Suprapubic skin (tissue), 4 donors: ENCODE measurements at places on chromosomes 1 and 21.

GRCh38 chr1:215844266-215844665 is 277.2 kb downstream of the KCTD3 start:
- H3K4me1 ChIP-seq = no peaks in the 10 kb centered on the region
- DNase-seq = no peak
- no peak overlapping the region for H3K4me3 ChIP-seq
- no peaks in the 10 kb centered on the region for H3K27me3 ChIP-seq
- H3K27ac ChIP-seq = no peak overlapping the region

DNA sequence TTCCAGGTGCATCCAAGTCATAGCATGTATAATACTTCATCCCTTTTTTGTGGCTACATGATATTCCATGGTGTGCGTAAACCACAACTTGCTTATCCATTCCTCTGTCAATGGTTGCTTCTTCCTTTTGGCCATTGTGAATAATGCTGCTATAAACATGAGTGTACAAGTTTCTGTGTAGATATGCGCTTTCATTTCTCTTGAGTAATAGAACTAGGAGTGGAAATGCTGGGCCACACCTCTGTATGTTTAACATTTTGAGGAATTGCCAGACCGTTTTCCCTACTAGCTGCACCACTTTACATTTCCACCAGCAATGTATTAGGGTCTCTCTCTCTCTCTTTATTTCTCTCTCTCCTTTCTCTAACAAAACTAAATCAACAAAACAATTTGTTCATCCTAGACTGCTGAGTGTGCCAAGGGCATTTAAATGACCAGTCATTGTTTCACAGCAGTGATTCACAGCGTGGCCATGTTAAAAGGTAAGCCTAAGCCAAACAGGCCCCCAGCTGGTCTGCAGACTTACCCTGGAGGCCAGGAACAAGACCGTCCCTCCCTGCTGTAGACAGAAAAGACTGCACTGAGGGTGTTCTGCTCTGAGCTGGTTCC is 53.2 kb upstream of the LYST start:
- H3K4me1 ChIP-seq = peaks cover 70% of the 10 kb centered on the region
- H3K27me3 ChIP-seq = no peaks in the 10 kb centered on the region
- H3K4me3 ChIP-seq = no peak overlapping the region
- no peaks in the 10 kb centered on the region for H3K36me3 ChIP-seq

- H3K4me1 ChIP-seq = peaks cover 13% of the 10 kb centered on the region
- no peak overlapping the region for H3K4me3 ChIP-seq
- H3K27me3 ChIP-seq = peaks cover 7% of the 10 kb centered on the region
- H3K27ac ChIP-seq = no peak overlapping the region
These were observed 74.1 kb downstream of the SERINC2 start for GRCh38 chr1:31487143-31487542.

- H3K27ac ChIP-seq = no peak overlapping the region
- DNase-seq = no peak
- peaks cover 33% of the 10 kb centered on the region for H3K36me3 ChIP-seq
- no peak overlapping the region for H3K4me3 ChIP-seq
- no peaks in the 10 kb centered on the region for H3K27me3 ChIP-seq
- H3K4me1 ChIP-seq = no peaks in the 10 kb centered on the region
These were observed 24.8 kb upstream of the ANGPTL3 start for GRCh38 chr1:62572476-62572875.

DNA sequence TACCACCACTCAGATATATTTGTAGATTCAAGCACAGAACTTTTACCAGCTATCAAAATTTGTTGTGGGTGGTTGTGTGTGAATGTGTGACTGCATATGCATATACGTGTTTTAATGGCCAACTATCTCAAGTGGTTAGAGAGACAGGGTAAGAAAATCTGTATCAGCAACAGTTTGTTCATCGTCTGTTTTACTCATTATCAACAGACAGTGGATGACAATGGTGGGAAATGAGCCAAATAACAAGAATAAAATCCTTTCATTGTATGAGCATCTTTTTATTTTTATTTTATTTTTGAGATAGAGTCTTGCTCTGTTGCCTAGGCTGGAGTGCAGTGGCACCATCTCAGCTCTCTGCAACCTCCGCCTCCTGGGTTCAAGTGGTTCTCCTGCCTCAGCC is 22.7 kb upstream of the DYNLT5 start:
- DNase-seq = no peak
- no peak overlapping the region for H3K4me3 ChIP-seq

- peaks cover 21% of the 10 kb centered on the region for H3K4me1 ChIP-seq
- H3K36me3 ChIP-seq = peaks cover 53% of the 10 kb centered on the region
- H3K27me3 ChIP-seq = no peaks in the 10 kb centered on the region
- no peak overlapping the region for H3K4me3 ChIP-seq
These were observed 5.1 kb downstream of the USP16 start for GRCh38 chr21:29029524-29029923.

DNA sequence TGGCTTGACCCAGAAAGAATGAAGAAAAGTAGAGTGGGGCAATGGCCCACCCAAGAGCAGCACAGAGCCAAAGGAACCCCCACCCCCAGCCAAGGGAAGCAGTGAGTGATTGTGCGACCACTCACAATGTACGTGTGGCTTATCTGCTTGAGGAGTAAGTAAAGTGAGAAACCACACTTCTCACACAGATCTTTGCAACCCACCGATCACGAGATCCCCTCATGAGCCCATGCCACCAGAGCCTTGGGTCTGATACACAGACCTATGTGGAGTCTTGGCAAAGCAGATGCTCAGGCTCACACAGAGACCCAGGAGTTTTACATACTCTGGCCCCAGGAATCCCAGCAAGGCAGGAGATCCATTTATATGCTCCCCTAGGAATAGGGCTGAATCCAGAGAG is 14.0 kb upstream of the SLC9C2 start:
- no peak overlapping the region for H3K4me3 ChIP-seq
- H3K27ac ChIP-seq = no peak overlapping the region
- DNase-seq = no peak

DNA sequence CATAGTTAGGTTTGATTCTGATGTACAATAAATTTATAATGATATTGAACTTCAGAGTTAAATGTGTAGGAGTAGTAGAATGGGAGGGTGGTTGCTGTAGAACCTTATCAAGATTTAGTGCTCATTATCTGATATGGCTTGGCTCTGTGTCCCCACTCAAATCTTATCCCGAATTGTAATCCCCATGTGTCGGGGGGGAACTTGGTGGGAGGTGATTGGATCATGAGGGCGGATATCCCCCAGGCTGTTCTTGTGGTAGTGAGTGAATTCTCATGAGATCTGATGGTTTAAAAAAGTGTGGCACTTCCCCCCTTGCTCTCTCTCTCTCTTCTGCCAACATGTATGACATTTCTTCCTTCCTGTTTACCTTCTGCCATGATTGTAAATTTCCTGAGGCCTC is 265.5 kb downstream of the GRIK1 start:
- H3K4me1 ChIP-seq = no peaks in the 10 kb centered on the region
- no peak overlapping the region for H3K4me3 ChIP-seq
- H3K36me3 ChIP-seq = no peaks in the 10 kb centered on the region
- H3K27ac ChIP-seq = no peak overlapping the region

- DNase-seq = no peak
- no peaks in the 10 kb centered on the region for H3K27me3 ChIP-seq
These were observed 213.7 kb downstream of the PBX1 start for GRCh38 chr1:164772635-164773034.

DNA sequence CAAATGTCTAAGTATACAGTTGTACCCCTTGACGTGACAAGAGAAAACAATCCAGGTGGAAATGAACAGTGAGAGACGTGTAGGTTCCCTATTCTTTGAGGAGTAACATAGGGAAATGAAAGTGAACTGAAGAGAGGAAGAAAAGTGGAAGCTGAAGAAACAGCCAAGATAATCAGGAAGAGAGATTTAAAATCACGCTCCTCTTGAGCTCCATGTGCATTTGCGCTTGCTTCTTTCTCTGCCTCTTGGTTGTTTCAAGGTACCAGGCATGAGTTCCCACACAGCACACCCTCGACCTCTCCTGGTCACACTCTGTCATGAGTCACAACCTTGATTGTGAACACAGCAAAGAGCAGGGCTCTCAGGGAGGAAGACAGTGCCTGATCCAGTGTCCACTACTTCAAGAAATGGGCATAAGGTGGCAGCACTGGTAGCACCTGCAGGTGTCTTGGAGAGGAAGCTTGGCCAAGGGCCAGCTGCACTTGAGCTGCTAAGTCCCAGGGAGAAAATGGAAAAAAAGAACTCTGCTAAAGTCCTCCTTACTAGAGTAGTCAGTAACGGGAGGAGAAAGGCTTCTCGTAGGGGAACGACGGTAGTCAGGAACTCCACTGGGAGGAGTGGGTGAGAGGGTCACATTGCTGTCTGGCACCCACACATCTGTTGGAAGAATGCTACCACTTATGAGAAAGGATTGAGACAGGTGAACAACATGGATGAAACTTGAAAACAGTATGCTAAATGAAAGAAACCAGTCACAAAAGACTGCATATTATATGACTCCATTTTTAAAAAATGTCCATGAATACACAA is 18.3 kb upstream of the ARID1A start:
- H3K4me1 ChIP-seq = peaks cover 11% of the 10 kb centered on the region
- H3K36me3 ChIP-seq = no peaks in the 10 kb centered on the region
- H3K4me3 ChIP-seq = peak overlapping the region; percentile 20
- H3K27me3 ChIP-seq = no peaks in the 10 kb centered on the region
- DNase-seq = peak; percentile 82

DNA sequence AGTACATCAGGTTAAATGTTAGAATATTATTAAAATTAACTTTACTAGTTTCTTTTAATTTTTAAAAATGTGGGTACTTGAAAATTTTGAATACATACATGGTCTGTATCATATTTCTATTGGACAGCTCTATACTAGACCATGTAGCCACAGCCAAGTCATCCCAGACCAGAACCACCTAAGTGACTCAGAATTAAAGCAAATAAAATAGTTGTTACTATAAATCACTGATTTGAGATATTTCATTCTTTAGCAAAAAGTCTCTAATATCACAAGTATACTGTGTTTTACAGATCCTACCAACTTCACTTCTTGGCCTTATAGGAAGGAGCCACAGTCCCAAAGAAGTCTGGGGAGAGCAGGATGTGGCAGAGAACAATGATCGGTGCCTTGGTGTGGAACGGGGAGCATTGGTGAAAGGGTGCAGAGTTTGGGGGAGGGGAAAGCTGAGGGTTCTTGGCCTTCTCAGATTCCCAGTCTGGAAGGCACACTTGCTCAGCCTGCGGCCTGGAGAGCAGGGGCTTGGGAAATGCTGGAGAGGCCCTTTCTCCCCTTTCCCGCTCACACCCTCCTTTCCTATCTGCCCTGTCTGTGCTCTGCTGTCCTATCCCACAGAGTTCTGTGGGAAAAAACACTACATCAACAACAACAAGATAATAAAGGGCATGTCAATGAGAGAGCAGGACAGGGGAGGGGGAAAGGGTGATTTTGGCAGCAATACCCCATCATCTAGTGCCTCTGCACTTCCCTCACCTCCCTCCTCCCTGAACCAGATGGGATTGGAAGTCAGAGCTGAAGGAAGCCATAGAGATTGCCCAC is 122.1 kb downstream of the NGF start:
- no peak overlapping the region for H3K27ac ChIP-seq
- no peaks in the 10 kb centered on the region for H3K36me3 ChIP-seq
- H3K4me3 ChIP-seq = no peak overlapping the region
- DNase-seq = no peak

DNA sequence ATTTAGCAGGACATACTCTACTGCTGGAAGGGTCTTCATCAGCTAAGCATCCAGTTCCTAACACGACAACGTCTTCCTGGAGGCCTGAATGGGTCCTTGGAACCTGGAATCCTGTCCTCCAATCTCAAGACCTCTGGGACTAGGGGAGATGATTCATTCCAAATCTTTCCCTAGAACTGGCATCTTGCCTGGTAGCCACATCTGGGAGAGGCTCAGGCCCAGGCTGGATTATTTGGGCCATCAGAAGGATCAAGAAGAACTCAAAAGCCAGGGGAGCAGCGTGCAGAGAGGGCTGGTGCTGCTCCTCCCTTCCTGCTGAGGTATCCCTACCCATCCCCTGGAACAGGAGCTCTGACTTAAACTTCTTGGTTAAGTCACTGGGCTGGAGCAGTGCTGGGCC is 2.8 kb upstream of the PHLDA3 start:
- no peak overlapping the region for H3K4me3 ChIP-seq
- H3K27ac ChIP-seq = no peak overlapping the region
- H3K4me1 ChIP-seq = peaks cover 53% of the 10 kb centered on the region
- no peaks in the 10 kb centered on the region for H3K27me3 ChIP-seq

DNA sequence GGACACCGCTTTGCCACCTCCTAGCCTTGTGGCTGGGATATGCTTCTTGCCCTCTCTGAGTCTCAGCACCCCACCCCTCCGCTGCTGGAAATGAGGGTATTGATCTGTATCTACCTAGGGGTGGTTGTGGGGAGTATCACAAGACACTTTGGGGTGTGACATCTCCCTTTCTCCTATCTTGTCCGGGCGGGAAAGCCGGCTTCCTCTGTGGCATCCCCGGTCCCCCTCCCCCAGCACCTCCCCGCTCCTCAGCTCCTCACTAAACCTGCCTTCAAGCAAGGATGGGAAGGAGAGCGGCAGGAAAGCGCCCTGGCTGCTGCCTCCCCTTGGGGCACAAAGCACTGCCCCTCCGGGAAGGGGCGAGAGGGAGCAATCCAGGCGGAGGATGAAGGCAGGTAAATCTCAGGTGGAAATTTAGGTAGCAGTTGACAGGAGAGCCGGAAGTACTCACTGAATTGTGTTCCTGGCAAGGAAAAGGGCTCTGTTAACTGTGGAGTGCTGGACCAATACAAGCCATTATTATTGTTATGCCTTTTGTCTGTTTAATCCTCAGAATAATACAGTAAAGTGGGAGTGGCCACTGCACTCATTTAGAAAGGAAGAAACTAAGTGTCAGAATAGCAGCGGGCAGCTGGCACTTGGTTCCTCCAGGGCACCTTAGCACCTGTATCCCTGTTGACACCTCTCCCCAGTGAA is 49.0 kb upstream of the LRP8 start:
- H3K4me3 ChIP-seq = no peak overlapping the region
- no peaks in the 10 kb centered on the region for H3K4me1 ChIP-seq
- peak; percentile 28 for DNase-seq

GRCh38 chr1:245353411-245353810 is 198.6 kb downstream of the KIF26B start:
- no peak overlapping the region for H3K27ac ChIP-seq
- H3K4me3 ChIP-seq = no peak overlapping the region
- H3K4me1 ChIP-seq = no peaks in the 10 kb centered on the region
- H3K27me3 ChIP-seq = no peaks in the 10 kb centered on the region
- DNase-seq = no peak

GRCh38 chr21:43210454-43211071 is 41.8 kb downstream of the CRYAA start:
- H3K27ac ChIP-seq = no peak overlapping the region
- no peak overlapping the region for H3K4me3 ChIP-seq
- H3K4me1 ChIP-seq = no peaks in the 10 kb centered on the region
- peaks cover 14% of the 10 kb centered on the region for H3K27me3 ChIP-seq
- peak; percentile 51 for DNase-seq

DNA sequence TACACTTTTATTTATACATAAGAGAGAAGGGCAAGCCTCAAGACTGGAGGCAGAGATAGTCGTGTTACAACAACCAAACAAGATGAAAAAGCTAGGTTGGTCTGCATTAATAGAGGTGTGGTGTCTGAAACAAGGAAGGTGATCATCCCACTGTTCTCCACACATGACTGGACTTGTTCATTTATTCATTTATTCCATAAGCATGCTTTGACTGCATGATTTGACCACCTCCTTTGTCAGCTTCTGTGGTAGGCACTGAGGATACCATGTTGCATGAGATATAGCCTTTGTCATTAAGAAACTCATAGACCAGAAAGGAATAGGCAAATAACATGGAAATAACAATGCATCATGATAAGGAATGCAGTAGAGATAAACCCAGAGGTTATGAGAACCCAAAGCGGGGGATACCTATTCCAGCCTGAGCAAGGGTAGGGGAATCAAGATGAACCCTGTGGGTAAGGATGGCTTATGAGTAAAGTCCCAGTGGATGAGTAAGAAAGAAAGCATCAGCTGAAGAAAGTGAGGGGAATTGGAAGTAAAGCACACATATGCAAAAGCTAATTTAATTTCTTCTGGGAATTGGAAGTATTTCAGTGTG is 173.7 kb upstream of the FGGY start:
- no peak for DNase-seq
- peaks cover 15% of the 10 kb centered on the region for H3K4me1 ChIP-seq
- no peaks in the 10 kb centered on the region for H3K27me3 ChIP-seq
- no peak overlapping the region for H3K4me3 ChIP-seq
